Activated naive CD8-positive, alpha-beta T cell treated with anti-CD3 and anti-CD28 coated beads, Interleukin-2, amount 10 ng/mL, durations not matched to agents 7 days and 5 days (primary cell): ENCODE measurements at places on chromosomes 1 and 21. TPM values are rescaled to one million over a fixed set of nuclear protein-coding genes. Genes with fewer than 3 reads are reported as not detected.

The TMEM82 gene
- total RNA-seq: not detected

The RNU1-1 gene
- total RNA-seq: 3,430 TPM

The ZNF593OS gene
- not detected for total RNA-seq

The AKNAD1 gene
- not detected for total RNA-seq

The AIM2 gene
- total RNA-seq: 3.0 TPM

The SOAT1 gene
- 58.3 TPM for total RNA-seq

The SLFNL1 gene
- 0.60 TPM for total RNA-seq

The ROR1 gene
- total RNA-seq: not detected

The CRNN gene
- total RNA-seq: not detected

The CHIA gene
- not detected for total RNA-seq

The NBPF10 gene
- 1.6 TPM for total RNA-seq

The AMPD1 gene
- total RNA-seq: not detected

The GBP6 gene
- 0.47 TPM for total RNA-seq

The RXFP4 gene
- total RNA-seq: not detected

The OVAAL gene
- total RNA-seq: not detected

The WDR64 gene
- 0.58 TPM for total RNA-seq

The SLC9C2 gene
- not detected for total RNA-seq

The OR6N1 gene
- total RNA-seq: not detected

The DUSP10 gene
- total RNA-seq: 15.7 TPM

The EXO1 gene
- 32.7 TPM for total RNA-seq
